Osteocyte (in vitro differentiated cells): ENCODE measurements at places on chromosomes 4 and X. TPM values are rescaled to one million over a fixed set of nuclear protein-coding genes. Genes with fewer than 3 reads are reported as not detected.

DNA sequence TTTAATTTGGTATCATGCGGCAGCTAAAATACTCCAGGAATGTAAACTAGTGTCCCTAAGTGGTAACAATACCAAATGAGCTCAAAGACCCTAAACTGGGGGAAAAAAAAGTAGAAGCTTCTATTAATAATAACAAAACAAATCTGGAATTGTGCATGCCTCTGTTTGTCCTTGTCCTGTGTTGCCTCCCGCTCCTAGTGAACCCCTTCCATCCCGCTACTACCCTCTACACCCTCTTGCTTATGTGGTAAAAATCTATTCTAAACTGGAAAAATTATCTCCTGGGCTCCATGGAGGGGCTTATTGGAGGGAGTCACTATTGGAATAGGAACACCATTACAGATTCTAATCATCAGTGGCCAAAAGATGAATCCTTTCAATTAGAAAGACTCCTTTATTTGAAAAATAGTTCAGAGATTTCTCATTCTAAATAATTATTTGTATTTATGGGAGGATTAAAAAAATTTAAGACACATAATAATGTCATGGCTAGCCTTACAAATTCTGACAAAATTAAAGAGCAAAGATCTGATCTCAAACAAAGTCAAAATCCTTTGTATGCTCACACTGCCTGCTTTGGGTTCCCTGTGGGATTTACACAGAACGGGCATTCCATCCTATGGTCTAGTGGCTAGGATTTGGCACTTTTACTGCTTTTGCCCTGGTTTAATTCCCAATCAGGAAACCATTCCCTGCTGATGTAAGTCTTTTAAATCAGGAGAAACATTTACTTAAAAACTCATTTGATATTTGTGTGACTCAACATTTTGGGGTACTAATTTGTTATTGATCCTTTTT lies 34.7 kb upstream of the FMR1 start:
- no peak for DNase-seq

- no peak for DNase-seq
These were observed 33.4 kb upstream of the PHKA2 start for GRCh38 chrX:19017271-19017670.

MAGEA2B gene
- total RNA-seq: not detected in 2 replicates

CDS1 gene
- not detected in 2 replicates for total RNA-seq

GRCh38 chr4:44162538-44163270 lies 285.9 kb downstream of the KCTD8 start:
- no peak for DNase-seq

- DNase-seq: no peak
These were observed 21.5 kb downstream of the WDFY3 start for GRCh38 chr4:84944947-84945346.

PAK3 gene
- not detected in 2 replicates for total RNA-seq

FRYL gene
- 54.8 and 61.9 TPM in 2 replicates for total RNA-seq

BMP3 gene
- not detected in 2 replicates for total RNA-seq

DNA sequence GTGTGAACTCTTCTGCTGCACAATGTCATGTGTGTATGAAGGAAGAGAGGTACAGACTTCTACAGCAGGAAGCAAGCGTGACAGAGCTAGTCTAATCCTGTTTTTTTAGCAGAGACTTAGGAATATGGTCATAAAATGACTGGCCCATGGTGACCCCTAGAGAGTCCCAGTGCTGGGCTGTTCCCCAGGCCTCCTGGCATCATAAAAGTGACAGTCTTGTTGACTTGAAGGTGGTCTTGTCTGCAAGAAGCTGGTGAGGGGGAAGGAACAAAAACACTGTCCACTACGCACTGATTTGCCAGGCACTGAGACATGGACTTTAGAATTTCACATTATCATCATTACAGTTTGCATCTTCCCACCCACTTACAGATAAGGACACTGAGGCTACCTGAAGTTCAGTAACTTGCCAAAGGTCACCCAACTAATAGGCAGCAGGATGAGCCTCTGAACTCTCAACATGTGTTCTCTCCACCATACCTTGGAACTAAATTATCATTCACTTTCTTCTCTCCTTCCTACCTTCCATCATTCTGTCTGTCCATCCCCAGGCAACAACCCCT lies 63.0 kb downstream of the HADH start:
- DNase-seq: no peak

- no peak for DNase-seq
These were observed 119.8 kb upstream of the TSPAN5 start for GRCh38 chr4:98778206-98778605.

DNA sequence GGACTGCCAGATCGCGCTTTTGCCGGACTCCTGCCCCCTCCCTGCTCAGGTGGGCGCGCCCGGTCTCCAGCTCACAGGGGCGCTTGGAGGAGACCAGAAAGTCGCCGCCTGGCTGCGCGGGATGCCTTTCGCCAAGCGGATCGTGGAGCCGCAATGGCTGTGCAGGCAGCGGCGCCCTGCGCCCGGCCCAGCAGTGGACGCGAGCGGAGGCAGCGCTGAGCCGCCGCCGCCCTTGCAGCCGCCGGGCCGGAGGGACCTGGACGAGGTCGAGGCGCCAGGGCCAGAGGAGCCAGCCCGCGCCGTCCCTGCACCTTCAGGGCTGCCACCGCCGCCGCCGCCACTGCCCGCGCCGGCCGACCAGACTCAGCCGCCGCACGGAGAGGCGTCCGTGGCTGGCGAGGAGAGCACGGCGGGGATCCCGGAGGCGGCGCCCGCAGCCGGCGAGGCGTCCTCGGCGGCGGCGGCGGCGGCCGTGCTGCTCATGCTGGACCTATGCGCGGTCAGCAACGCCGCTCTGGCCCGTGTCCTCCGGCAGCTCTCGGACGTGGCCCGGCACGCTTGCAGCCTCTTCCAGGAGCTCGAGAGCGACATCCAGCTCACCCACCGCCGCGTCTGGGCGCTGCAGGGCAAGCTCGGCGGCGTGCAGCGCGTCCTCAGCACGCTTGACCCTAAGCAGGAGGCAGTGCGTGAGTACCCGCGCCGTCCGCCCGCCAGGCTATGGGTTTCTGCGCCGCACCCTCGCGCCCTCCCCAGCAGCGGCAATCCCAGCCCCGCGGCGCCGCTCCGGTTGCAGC lies 834 bp downstream of the NHS start:
- no peak for DNase-seq

GRCh38 chr4:4854649-4855295 lies 4.7 kb upstream of the MSX1 start:
- no peak for DNase-seq

DNA sequence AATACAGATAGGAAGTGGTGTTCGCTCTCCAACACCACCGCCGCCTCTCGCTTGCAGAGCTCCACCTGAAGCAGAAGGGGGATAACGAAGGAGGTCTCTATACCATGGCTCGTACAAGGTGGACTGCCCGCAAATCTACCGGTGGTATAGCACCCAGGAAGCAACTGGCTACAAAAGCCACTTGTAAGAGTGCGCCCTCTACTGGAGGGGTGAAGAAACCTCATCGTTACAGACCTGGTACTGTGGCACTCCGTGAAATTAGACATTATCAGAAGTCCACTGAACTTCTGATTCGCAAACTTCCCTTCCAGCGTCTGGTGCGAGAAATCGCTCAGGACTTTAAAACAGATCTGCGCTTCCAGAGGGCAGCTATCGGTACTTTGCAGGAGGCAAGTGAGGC lies 5.2 kb upstream of the BMP15 start:
- no peak for DNase-seq

GRCh38 chr4:175954685-175955084 lies 111.0 kb upstream of the WDR17 start:
- DNase-seq: no peak
